ENCODE measurements at places on chromosomes 16 and 17.

DNA sequence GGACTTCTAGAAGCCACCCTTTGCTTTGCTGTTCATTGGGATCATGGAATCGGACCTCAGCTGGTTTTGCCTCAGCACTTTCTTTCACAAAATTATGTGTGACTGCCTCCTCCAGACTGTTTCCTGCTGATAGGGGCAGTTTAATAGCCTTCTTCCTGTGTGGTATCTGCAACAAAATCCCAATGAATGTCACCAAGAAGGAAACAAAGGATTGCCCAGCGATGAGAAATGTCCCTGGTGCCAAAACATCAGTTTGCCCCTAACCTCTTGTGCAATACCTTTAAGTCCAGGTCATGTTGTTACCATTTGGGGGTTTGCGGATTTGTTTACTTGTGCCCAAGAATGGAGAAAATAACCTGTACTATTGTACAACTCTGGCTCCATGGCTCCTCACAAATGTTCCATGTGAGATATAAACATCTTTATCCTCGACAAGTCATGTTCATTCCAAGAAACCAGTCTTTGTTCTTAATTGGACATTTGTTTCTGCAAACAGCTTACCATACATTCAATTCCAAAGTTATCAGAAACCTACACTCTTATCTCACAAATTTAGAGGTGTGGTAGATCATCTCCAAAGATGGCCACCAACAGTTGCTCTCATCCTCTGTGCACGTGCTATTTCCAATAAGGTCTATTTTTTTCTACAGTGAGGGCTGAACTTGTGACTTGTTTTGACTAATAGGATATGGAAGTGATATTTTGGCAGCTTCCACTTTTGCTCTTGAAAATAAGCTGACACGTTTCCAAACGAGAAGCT is 14.8 kb downstream of the TAC4 start:
- DNase-seq = no peak

DNA sequence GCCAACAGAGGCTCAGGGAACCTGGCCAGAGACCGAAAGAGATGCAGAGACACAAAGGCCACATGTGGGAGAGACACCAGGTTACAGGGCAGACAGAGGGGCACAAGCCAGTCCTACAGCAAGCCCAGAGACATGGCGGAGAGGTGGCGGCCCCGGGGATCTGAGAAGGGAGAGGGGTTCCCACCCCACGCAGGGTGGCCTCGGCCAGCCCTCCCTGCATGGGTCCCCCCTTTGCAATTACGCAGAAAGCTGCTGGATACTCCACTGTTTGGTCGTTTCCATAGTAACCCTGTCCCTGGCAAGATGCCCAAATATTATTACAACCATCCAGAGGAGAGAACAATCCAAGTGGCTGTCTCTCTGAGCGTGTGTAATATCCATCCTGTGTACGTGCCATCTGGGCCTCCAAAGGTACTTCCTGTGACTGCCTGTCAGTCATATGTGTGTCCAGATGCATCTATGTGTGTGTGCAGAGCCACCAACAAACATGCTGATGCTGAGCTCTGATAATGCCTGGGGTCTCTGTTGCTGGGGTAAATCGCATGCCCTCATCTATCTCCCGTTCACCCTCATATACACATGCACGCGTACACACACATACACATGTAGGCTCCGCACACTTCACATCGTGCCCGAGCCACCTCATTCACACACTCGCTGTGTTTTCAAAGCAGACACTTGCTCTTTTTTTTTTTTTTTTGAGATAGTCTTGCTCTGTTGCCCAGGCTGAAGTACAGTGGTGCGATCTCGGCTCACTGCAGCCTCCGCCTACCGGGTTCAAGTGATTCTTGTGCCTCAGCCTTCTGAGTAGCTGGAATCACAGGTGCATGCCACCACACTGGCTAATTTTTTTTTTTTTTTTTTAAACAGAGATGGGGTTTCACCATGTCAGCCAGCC is 5.5 kb downstream of the PCGF2 start:
- DNase-seq = peak; percentile 37

- no peak for DNase-seq
Measured at GRCh38 chr16:10646581-10647263, 48.0 kb downstream of the TEKT5 start.

GRCh38 chr17:59712862-59713261 is 5.4 kb downstream of the VMP1 start:
- no peak for DNase-seq

GRCh38 chr16:11459722-11460121 is 114.5 kb downstream of the RMI2 start:
- DNase-seq = no peak

GRCh38 chr16:3009568-3010390 is 2.9 kb upstream of the CLDN9 start:
- no peak for DNase-seq

GRCh38 chr16:85307552-85308364 is 195.5 kb upstream of the CIBAR2 start:
- DNase-seq = no peak

GRCh38 chr16:9241177-9241576 is 149.7 kb downstream of the HAPSTR1 start:
- DNase-seq = no peak

- DNase-seq = peak; percentile 18
Measured at GRCh38 chr17:164303-165235, 16.9 kb downstream of the DOC2B start.

DNA sequence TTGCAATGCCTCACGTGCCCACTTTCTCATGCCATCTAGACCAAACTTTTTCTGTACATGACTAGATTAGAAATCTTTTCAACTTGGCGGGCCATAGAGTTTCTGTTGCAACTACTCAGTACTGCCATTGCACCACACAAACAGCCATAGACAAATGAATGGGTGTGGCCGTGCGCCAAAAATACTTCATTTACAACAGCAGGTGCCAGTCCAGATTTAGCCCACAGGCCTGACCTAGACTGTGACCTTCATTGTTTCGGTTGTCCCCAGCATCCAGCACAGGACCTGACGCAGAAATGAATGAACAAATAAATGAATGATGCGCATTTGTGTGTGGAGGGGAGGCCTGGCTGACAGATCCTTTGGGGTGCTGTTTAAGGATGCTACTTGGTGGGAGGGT is 14.3 kb upstream of the PDK2 start:
- DNase-seq = no peak

GRCh38 chr16:86189934-86190333 is 291.0 kb downstream of the IRF8 start:
- DNase-seq = no peak

GRCh38 chr16:48860341-48860740 is 250.4 kb upstream of the N4BP1 start:
- no peak for DNase-seq

- DNase-seq = no peak
Measured at GRCh38 chr16:1037394-1038257, 34.9 kb upstream of the SSTR5 start.

GRCh38 chr16:57677622-57678369 is 9.7 kb downstream of the ADGRG3 start:
- DNase-seq = no peak

Measured in SW 1271 (cell line).